ENCODE measurements at places on chromosomes 16 and 17.

- DNase-seq, result no peak
Measured at GRCh38 chr17:55067697-55068439, 99.3 kb downstream of the STXBP4 start.

GRCh38 chr16:30997725-30998711 lies 12.4 kb downstream of the STX1B start:
- DNase-seq, result no peak

- DNase-seq, result no peak
Measured at GRCh38 chr17:48589831-48590606, at the start of gene HOXB3. Gene HOXB3, minus strand, starts transcription at chr17:48590241. Its CDS starts 37,767 bp downstream, at chr17:48552474.

GRCh38 chr17:62045517-62045916 lies 19.6 kb downstream of the MED13 start:
- DNase-seq, result no peak

DNA sequence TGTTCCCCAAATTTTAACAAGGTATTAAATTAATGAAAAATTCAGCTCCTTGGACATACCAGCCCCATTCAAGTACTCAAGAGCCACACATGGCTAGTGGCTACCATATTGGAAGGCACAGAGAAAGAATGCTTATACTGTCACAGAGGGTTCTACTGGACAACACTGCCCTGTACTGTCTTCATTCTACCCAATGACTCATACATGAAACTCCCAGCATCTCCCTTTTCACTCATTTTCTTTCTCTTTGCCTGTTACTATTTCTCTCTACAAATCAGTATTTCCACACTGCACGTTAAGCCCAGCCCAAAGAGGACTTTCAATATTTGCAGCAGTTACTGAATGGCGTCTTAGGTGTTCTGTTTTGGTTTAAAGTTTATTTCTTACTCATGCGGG lies 72.1 kb upstream of the RCVRN start:
- no peak for DNase-seq
